ENCODE measurements at places on chromosomes 11 and 22.
A peak's percentile ranks its signal among the peaks of the same experiment; 100 is the strongest.

GRCh38 chr22:46810856-46811786 lies 48.7 kb downstream of the TBC1D22A start:
- no peak for DNase-seq

- DNase-seq = no peak
These were observed at the start of gene TIRAP for GRCh38 chr11:126282736-126283591. Gene TIRAP, plus strand, starts transcription at chr11:126283093. Its CDS starts 7,802 bp downstream, at chr11:126290895.

GRCh38 chr11:132802947-132803346 lies 729.4 kb downstream of the OPCML start:
- DNase-seq = no peak

GRCh38 chr11:27553186-27553585 lies 46.6 kb upstream of the LIN7C start:
- DNase-seq = no peak

DNA sequence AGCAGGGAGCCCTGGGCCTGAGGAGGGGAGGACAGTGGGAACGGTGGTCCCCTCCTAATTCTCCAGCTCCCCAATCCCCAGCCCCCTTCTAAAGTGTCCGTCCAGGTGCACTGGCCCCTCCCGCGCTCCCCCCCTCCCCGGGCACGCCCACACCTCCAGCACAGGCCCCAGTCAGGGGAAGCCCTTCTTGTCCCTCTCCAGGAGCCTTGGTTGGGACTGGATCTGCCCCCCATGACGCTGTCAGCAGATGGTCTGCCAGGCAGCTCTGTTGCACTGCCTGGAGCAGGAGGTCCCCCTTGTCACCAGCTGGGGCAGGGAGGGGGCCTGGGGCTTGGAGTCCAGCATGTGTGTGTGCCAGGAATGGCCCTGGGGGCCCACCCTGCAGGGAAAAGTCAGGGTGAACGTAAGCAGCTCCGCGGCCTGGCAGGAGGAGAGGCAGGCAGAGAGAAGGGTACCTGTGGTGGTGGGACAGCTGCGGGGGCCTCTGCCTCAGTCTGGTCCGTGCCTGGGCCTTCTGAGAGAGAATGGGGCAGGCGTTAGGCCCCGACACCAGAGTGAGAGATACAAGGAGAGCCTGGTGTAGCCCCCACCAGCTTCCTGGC lies 1.6 kb downstream of the IRF7 start:
- no peak for DNase-seq

DNA sequence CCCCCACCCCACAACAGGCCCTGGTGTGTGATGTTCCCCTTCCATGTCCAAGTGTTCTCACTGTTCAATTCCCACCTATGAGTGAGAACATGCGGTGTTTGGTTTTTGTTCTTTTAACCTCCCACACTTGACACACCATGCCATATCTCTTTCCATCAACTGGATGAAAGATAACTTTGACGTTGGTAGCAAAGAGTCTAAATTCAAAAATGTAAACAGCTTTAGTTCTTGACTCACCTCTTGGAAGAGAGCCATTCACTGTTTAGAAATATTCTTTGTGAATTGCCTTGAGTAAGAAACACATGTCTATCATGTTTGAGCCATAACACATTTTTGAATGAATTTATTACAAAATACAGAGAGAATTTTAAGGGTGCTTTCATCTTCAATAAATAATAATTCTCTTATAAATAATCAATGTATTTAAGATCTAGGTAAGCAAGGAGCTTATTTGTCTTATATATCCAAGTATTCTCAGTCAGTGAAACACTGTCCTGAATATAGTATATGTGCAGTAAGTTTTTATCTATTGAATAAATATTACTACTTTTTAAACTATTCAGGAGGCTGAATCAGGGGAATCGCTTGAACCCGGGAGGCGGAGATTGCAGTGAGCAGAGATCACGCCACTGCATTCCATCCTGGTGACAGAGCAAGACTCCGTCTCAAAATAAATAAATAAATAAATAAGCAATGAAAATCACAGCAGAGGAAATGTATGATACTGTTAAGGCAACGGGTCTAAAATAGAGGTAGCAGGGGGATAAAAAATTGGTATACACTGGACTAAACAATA lies 6.7 kb downstream of the CARD18 start:
- no peak for DNase-seq

DNA sequence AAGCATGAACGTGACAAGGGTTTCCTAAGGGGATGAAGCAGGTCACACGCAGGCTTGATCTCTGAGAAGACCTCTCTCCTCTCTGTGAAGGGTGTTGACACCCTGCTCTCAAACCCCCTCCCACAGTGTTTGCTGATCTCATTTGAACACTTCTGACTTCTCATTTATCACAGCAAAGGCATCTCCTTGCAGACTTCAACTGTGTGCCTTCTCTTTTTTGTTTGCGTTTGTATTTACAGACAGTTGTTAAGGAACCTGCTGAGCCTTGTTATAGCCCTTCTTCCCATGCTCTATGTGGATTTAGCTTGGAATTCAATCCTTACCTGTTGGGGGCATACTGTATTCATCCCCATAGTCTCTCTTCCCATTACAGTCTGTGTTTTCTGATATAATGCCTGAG lies 206.5 kb downstream of the NELL1 start:
- no peak for DNase-seq

GRCh38 chr22:37166675-37167066 lies 17.0 kb upstream of the IL2RB start:
- no peak for DNase-seq

DNA sequence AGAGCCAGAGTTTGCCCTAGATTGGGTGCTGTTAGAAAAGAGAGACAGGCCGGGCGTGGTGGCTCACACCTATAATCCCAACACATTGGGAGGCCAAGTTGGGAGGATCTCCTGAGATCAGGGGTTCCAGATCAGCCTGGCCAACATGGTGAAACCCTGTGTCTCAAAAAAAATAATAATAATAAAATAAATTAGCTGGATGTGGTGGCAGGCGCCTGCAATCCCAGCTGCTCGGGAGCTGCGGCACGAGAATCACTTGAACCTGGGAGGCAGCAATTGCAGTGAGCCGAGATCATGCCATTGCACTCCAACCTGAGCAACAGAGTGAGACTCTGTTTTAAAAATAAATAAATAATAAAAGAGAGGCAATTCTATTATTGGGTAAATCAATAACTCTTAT lies 199.2 kb upstream of the GUCY1A2 start:
- no peak for DNase-seq

DNA sequence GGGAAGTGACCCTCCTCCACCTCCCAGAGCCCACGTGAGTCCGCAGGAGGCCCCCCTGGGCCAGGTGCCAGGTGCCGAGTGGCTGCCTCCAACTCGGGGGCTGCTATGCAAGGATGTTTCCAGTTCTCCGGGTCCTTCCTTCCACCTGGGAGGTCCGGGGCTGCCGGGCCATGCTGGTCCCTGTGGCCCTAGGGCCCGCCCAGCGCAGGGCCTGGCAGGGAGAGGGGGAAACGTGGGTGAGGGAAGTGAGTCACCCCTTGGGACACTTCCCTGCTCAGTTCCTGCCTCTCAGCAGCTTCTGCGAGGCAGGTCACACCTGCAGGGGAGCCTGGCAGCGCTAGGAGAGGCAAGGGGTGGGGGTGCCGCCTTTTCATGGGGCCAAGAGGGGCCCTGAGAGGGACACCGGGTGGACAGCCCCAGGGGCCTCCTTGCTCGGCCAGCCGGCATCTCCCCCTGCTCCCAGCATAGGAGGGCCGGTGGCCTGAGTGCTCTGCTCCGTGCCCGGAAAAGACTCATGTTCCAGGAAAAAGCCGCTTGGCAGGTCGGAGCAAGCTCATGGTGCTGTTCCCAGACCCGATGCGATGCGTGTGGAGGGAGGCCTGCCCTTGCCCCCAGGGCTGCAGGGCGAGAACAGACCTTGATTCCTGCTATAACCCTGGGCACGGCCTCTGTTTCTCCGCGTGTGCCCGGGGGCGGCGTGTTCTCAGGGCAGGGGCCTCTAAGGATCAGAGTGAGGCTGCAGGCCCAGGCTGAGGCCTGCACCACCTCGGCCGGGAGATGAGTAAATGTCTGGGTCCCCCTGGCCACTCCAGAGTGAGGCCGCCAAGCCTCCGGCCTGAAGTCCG lies 30.3 kb upstream of the WNT7B start:
- no peak for DNase-seq

GRCh38 chr11:111937844-111938243 lies 701 bp downstream of the DIXDC1 start:
- DNase-seq = no peak

- no peak for DNase-seq
These were observed 4.7 kb downstream of the TCIRG1 start for GRCh38 chr11:68043349-68044144.

DNA sequence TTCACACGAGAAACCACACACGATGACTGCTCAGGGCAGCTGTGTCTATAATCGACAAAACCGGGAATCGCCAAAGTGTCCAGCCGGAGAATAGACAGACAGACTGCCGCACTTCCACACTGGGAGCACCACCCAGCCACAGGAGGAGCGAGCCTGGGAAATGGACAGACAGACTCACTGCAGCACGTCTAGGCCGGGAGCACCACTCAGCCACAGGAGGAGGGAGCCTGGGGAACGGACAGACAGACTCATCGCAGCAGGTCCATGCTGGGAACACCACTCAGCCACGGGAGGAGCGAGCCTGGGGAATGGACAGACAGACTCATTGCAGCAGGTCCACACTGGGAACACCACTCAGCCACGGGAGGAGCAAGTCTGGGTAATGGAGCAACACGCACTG lies 137.2 kb downstream of the BRD1 start:
- no peak for DNase-seq

- DNase-seq = no peak
These were observed 934.9 kb downstream of the BRD1 start for GRCh38 chr22:48892578-48893287.

GRCh38 chr11:30196400-30197206 lies 34.2 kb upstream of the FSHB start:
- peak; percentile 40 for DNase-seq

- no peak for DNase-seq
These were observed 1423.8 kb downstream of the TBC1D22A start for GRCh38 chr22:48186146-48186790.

- no peak for DNase-seq
These were observed 149.1 kb downstream of the UVRAG start for GRCh38 chr11:75964071-75964470.

DNA sequence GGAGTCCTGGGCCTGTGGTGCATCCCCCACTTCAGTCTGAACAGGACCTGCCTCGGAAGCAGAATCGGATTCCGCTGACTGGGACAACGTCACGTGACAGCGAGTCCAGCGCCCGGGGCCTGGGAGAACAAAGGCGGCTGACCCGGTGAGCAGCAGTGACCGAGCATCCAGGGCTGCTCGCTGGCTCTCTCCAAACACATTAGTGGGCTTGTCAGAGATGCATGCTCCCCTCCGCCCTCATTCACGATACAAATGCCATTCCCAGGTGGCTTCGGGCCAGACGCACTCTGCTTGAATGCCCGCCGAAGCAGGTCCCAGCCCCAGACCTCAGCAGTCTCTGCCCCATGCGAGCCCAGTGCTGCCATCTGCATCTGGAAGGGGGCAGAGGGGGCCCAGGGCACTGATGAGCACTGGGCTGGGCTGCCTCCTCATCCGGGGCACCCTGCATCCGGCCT lies 91.0 kb downstream of the WNT7B start:
- DNase-seq = no peak

GRCh38 chr11:78834886-78835285 lies 260.2 kb upstream of the NARS2 start:
- DNase-seq = no peak

DNA sequence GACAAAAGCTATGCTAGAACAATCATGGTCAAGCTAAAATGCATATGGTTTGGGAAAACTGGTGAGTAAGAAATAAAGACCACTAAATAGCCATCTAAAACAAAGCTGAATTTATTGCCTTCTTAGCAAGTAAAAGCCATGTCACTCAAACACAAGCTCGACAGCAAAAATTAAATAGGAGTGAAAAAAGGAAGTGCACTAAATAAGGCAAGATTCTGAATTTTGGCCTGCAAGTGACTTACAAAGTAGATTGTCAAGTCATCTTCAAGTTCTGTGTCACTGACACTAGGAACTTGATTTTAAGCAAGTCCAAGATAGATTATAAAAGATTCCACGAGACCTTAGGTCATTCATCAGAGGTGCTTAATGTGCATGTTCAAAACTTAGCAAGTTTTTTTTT lies 27.4 kb downstream of the TUG1 start:
- DNase-seq = no peak

DNA sequence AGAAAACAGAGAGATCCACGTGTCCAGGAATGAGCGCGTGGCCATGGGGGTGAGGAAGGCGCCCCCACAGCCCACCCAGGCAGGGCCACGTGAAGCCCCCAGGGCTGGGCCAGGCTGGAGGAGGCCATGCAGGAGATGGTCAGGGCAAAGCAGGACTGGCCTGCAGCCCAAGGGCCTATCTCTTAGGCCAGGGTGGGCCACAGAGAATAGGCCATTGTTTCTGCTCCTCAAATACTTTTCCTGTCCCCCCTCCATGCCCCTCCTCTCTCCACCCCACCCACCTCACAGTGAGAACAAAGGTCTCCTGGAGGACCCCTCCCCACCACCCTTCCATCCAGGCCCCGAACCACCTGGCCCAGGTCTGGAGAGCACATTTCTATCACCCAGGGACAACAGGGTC lies 8.3 kb upstream of the CDC42EP1 start:
- DNase-seq = no peak

DNA sequence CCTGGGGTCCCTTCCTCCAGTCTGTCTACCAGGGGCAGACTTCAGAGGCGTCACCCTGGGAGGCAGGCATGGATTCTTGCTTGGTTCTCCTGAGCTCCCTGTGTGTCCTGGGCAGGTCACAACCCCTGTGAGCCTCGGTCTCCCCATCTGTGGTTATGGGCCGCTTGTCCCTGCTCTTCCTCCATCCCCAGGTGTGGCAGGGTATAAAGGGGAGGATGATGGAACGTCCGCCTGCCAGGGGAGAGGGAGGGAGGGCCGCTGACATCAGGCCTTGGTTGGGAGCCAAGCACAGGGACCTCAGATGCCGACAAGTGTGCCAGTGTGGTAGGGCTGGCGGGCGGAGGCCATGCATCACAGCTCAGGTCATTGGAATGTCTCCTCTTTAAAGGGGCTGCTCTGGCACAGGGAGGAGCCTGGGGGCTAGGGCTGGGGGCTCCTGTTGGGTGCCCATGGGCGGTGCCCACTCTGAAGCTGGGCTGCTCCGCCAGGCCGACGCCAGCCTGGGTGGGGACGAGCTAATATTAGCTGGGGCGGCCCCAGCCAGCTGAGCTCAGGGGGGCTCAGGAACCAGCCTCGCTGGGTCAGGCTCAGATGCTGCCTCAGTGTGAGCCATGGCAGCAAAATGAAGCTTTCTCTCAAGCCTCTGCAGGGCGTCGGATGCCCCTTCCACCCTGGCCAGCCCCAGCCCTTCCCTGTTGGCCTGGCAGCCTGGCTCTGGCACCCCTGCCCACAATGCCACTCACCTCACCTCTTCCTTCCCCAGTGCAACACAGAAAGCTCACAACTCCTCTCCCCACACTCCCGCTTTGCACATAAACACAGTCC lies 12.8 kb downstream of the KCNC1 start:
- DNase-seq = no peak

DNA sequence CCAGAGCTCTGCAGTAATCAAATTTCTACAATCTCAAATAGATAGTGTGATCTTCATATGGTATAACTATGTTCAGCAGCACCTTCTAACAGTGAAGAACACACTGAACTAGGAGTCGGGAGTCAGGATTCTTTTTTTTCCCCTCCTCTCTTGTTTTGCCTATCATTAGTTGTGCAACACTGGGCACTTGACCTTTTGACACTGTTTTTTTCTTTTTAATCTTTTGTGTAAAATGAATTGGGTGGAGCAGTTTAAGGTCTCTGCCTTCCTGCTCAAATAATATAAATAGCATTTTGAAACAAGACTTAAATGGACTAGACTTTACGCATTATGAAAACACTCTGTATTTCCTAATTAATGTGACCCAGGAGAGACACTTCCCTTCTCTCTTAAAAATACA lies 39.7 kb downstream of the CTSC start:
- DNase-seq = no peak
